ENCODE measurements at places on chromosomes 2 and 18. TPM values are rescaled to one million over a fixed set of nuclear protein-coding genes. Genes with fewer than 3 reads are reported as not detected.

SRD5A2 gene
- total RNA-seq, result not detected

- no peak for DNase-seq
Measured at GRCh38 chr2:238631491-238632180, 204.9 kb downstream of the ASB1 start.

DNA sequence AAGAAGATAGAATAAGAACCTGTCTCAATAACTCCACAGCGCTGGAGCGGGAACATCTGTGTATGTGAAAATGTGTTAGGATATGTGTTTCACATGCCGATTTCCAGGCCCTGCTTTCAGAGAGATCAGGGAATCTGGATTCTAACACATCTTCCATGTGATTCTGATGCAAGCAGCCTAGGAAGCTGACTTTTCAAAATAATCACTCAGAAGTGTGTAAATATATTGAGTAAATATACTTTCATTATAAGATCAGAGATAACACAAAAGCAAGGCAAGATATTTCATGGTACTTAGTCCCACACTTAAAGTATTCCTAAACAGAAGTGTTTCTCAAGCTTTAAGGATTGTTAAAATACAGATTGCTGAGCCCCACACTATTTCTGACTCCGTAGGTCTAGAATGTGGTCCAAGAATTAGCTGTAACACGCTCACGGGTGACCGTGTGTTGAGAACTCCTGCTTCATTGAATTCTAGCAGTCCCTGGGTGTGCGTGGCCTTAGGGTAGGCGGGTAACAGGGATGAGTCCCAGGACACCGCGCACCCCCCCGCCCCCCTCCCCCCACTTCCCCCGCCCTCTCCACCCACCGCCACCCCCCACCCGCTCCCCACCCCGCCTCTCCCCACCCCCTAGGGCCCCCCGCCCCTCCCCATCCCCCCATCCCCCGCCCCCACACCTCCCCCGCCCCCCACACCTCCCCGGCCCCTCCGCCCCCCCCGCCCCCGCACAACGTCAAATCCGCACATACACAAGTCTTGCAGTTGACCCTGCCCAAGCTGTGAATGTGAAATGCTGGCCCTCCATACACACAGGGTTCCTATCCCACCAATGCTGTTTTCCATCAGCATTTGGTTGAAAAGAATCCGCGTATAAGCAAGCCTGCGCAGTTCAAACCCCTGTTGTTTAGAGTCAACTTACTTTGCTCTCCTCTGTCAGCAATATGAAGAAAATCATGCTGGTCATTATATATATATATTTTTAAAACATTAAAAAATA, 94.2 kb upstream of the SLC39A10 start:
- no peak for DNase-seq

DNA sequence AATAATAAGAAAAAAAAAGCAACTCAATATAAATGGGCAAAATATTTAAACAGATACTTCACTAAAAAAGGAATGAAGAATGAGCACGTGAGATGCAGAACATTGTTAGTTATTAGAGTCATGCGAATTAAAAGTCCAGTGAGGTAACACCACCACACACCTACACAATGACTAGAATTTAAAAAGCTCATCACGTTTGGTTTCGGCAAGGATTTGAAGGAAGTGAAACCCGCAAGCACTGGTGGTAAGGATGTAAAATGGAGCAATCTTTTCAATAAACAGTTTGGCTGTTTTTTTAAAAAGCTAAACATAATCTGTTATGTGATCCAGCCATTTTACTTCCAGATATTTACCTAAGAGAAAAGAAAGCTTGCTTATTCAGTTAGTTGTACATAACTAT, 1181.6 kb upstream of the CELF4 start:
- DNase-seq, result no peak

DNA sequence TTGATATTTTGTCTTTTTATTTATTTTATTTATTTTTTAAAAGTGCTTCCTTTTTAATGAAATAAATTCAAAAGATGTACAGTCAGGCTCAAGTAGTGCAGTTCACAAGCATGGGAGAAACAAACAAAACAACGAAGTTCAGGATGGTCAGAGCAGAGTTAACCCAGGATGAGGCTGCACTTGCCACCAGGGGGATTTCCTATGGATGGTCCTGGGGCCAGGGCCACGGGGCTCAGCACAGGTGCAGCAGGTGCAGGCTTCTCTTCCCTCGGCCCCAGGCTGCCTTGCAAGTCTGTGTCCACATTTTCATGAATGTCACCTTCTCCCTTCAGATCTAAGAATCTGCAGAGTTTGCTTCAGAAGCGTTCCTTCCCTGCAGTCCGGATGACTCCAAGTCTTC, 76.5 kb downstream of the CDCA7 start:
- DNase-seq, result no peak

DNA sequence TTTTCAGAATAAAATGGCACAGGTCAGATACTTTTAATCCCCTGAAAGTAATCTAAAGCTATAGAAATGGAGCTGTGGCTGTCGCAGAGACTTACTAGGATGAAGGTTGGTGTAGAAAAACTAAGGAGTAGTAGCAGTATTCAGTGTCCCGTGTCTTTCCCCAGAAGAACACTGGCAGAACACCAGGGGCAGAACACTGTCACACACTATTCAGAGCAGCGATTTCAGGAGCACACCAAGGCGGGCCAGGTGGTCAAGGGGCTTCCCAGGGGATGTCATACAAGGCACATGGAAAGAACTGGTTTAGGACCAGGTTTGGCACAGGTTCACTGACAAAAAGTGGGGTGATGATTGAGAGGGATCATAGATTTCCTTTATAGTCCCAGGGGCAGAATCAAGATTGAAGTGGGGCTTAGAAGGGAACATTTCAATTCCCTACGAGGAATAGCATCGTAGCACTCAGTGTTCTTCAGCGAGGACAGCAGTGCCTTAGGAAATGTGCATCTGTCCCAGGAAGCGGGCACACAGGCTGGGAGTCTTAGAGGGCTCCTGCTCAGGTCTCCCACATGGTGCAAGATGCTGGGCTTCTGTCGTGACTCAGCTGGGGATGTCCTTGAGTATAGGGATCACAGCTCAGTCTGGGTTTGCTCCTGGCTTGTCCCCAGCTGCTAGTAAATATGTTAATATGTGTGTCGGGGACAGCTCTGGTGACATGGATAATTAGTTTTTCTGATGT, 22.6 kb downstream of the BCL2L11 start:
- DNase-seq, result no peak

DNA sequence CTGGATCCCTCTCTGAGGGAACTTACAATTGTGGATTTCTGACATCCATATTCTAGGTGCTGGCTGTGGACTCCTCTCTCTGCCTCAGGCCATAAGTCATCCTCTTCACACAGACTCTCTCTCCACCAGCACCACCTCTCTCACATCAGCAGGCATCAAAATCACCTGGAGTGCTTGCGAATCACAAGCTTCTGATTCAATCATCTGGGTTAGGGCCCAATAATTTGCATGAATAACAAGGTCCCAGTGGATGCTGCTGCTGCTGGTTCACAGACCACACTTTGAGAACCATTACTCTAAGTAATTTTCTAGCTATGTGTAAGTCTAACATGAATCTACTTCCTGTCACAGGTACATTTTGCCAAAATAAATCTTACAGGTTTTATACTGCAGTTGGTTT, 214.9 kb downstream of the DSEL start:
- DNase-seq, result no peak

DNA sequence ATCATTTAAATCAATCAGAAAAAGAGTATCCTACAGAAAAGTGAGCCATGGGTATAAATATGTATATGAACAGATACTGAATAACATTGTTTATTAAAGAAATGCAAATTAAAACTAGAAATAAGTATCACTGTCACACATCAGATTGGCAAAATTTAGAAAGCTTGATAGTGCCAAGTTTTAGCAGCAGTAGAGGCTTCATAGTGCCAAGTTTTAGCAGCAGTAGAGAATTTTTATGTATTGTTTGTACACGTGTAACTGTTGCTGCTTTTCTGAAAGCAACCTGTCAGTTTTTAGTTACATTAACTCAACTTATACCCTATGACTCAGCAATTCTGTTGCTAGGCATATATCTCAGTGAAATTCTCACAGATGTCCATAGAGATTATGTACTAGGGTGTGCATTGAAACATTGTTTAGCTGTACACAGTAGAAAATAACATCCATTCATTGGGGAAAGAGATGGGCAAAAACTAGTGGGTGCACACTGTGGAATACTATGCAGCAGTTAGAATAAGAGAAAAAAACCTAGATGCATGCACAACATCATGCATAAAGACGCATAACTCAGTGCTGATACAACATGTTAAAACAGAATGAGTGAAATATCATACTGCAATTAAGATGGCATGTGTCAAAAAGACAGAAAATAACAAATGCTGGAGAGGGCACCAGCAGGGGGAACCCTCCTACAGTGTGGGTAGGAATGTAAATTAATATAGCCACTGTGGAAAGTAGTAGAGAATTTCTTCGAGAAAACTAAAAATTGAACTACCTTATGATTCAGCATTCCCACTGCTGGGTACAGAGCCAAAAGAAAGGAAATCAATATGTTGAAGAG, 294.5 kb upstream of the NT5C1B start:
- DNase-seq, result no peak

Measured in suprapubic skin (tissue), 4 donors.